ENCODE measurements at places on chromosomes 16 and 17.
A peak's percentile ranks its signal among the peaks of the same experiment; 100 is the strongest.

- no peaks in the 10 kb centered on the region for H3K36me3 ChIP-seq
- H3K4me1 ChIP-seq: no peaks in the 10 kb centered on the region
- H3K27ac ChIP-seq: no peak overlapping the region
- no peaks in the 10 kb centered on the region for H3K27me3 ChIP-seq
- H3K4me3 ChIP-seq: no peak overlapping the region
- no peak for DNase-seq
Measured at GRCh38 chr17:45749831-45750335, 34.2 kb upstream of the CRHR1 start.

- H3K36me3 ChIP-seq: no peaks in the 10 kb centered on the region
- no peaks in the 10 kb centered on the region for H3K4me1 ChIP-seq
- no peak overlapping the region for H3K27ac ChIP-seq
- no peaks in the 10 kb centered on the region for H3K27me3 ChIP-seq
- no peak overlapping the region for H3K4me3 ChIP-seq
Measured at GRCh38 chr16:48676836-48677235, 66.9 kb upstream of the N4BP1 start.

DNA sequence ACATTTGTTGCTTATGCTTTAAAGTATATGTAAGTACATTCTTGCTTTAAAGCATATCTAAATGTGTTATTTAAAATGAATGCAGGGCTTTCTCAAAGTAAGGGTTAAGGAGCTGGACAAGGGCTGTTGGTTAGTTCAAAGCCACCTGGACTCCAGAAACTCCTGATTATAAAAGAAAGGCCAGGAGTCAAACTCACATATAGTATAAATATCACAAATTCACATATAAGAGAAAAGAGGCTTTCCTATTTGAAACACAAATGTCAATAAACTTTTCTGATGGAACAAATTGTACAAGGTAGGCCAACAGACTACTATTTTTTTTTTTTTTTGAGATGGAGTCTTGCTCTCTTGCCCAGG is 84.5 kb upstream of the CORO6 start:
- no peaks in the 10 kb centered on the region for H3K4me1 ChIP-seq
- H3K4me3 ChIP-seq: no peak overlapping the region
- no peak for DNase-seq
- H3K27ac ChIP-seq: no peak overlapping the region

- H3K4me3 ChIP-seq: no peak overlapping the region
- peak overlapping the region; percentile 79 for H3K27ac ChIP-seq
- H3K27me3 ChIP-seq: no peaks in the 10 kb centered on the region
- no peak for DNase-seq
Measured at GRCh38 chr17:82445542-82445941, 5.0 kb downstream of the CYBC1 start.

DNA sequence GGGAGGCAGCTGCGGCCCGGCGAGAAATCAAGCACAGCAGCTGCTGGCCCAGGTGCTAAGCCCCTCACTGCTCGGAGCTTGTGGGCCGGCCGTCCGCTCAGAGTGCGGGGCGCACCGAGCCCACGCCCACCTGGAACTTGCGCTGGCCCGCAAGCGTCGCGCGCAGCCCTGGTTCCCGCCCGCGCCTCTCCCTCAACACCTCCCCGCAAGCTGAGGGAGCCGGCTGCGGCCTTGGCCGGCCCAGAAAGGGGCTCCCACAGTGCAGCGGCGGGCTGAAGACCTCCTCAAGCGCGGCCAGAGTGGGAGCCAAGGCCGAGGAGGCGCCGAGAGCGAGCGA is 92.9 kb downstream of the HAPSTR1 start:
- no peaks in the 10 kb centered on the region for H3K27me3 ChIP-seq
- H3K27ac ChIP-seq: no peak overlapping the region
- no peak overlapping the region for H3K4me3 ChIP-seq
- H3K4me1 ChIP-seq: no peaks in the 10 kb centered on the region

- DNase-seq: no peak
- no peak overlapping the region for H3K27ac ChIP-seq
- H3K36me3 ChIP-seq: no peaks in the 10 kb centered on the region
- H3K4me1 ChIP-seq: peaks cover 7% of the 10 kb centered on the region
- no peak overlapping the region for H3K4me3 ChIP-seq
Measured at GRCh38 chr16:58507963-58508670, 7.2 kb upstream of the SETD6 start.

DNA sequence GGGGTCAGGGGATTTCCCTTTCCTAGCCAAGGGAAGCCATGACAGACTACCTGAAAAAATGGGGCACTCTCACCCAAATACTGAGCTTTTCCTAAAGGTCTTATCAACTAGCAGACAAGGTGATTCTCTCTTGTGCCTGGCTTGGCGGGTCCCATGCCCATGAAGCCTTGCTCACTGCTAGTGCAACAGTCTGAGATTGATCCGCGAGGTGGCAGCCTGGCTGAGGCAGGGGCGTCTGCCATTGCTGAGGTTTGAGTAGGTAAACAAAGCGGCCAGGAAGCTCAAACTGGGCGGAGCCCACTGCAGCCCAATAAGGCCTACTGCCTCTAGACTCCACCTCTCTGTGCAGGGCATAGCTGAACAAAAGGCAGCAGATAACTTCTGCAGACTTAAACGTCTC is 152.6 kb upstream of the PMFBP1 start:
- no peak overlapping the region for H3K4me3 ChIP-seq
- no peaks in the 10 kb centered on the region for H3K4me1 ChIP-seq
- no peak overlapping the region for H3K27ac ChIP-seq
- H3K27me3 ChIP-seq: no peaks in the 10 kb centered on the region
- no peaks in the 10 kb centered on the region for H3K36me3 ChIP-seq

- DNase-seq: no peak
- peaks cover 2% of the 10 kb centered on the region for H3K4me1 ChIP-seq
- no peak overlapping the region for H3K4me3 ChIP-seq
- H3K27ac ChIP-seq: no peak overlapping the region
- H3K36me3 ChIP-seq: no peaks in the 10 kb centered on the region
Measured at GRCh38 chr16:84947022-84947421, 64.3 kb downstream of the ZDHHC7 start.

DNA sequence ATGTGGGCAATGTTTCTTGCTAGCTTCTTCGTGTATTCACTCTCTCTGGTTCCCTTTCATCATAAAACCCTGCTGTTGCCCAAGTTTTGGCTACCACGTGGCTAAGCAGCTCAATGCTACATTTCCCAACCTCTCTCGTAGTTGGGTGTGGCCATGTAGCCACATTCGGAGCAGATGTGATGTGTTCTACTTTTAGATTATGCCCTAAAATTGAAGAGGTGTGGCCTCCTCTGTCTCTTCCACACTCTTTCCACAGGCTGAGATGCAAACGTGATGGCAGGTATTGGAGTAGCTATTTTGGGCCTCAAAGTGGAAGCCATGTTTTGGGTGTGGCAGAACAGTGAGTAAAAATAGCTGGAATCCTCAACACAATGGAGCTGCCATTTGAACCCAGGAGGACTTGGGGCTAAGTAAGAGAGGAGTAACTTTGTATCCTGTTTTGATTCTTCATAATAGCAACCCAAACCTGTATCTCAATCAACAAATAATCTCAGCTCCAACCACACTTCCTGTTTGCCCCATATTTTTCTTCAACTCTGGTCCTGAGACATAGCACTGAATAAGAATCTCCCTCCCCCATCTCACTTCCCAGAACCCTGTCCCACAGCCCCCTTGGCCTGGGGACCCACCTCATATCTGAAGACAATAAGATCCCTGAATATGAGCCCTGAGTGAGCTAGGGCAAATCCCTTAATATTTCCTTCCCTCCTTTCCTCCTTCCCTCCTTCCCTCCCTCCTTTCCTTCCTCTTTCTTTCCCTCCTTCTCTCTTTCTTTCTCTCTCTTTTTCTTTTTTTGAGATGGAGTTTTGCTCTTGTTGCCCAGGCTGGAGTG is 4.0 kb downstream of the NUPR1 start:
- no peak for DNase-seq
- no peaks in the 10 kb centered on the region for H3K27me3 ChIP-seq
- no peaks in the 10 kb centered on the region for H3K36me3 ChIP-seq
- peaks cover 28% of the 10 kb centered on the region for H3K4me1 ChIP-seq
- peak overlapping the region; percentile 58 for H3K27ac ChIP-seq
- no peak overlapping the region for H3K4me3 ChIP-seq

DNA sequence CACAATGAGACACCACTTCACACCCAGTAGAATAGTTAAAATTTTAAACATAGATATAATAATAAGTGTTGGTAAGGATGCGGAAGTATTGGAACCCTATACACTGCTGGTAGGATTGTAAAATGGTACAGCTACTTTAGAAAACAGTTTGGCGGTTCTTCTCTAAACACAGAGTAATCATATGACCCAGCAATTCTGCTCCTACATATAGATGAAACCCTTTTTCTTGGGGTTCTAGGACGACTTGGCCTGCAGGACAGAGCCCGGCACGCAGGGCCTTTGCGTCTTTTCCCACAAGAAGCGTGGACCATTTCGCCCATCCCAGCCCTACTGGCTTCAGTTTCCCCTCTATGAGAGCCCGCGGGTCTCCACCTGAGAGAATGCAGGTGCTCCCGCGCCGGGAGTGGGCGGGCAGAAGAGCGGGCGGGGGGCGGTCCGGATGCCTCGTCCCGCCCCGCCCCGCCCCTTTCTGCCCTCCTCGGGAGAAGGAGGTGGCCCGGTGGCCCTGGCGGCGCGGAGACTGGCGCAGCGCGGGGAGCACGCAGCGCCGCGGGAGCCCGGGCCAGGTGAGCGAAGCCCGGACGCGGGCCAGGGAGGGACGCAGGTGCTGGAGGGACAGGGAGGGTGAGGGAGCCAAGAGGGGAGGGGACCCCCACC is at the start of gene SDR42E2:
TSS of gene SDR42E2 (plus strand) at position 508 of the 657 bp plus-strand sequence. CDS start 3,077 bp downstream, outside the sequence.
- DNase-seq: no peak
- H3K36me3 ChIP-seq: no peaks in the 10 kb centered on the region
- H3K4me3 ChIP-seq: no peak within 1 kb of the TSS
- H3K27ac ChIP-seq: no peak within 1 kb of the TSS

- no peak for DNase-seq
- no peaks in the 10 kb centered on the region for H3K4me1 ChIP-seq
- no peak overlapping the region for H3K27ac ChIP-seq
- H3K36me3 ChIP-seq: no peaks in the 10 kb centered on the region
- H3K4me3 ChIP-seq: no peak overlapping the region
Measured at GRCh38 chr17:70017112-70017511, 57.9 kb upstream of the KCNJ16 start.

GRCh38 chr17:13353590-13353989 is 248.1 kb downstream of the HS3ST3A1 start:
- no peaks in the 10 kb centered on the region for H3K4me1 ChIP-seq
- no peak overlapping the region for H3K27ac ChIP-seq
- H3K4me3 ChIP-seq: no peak overlapping the region
- no peaks in the 10 kb centered on the region for H3K27me3 ChIP-seq

GRCh38 chr16:54285414-54286089 is 1.0 kb downstream of the IRX3 start:
- H3K36me3 ChIP-seq: no peaks in the 10 kb centered on the region
- H3K27ac ChIP-seq: no peak overlapping the region
- no peak for DNase-seq
- H3K4me1 ChIP-seq: peaks cover 38% of the 10 kb centered on the region
- H3K4me3 ChIP-seq: peak overlapping the region; percentile 51

DNA sequence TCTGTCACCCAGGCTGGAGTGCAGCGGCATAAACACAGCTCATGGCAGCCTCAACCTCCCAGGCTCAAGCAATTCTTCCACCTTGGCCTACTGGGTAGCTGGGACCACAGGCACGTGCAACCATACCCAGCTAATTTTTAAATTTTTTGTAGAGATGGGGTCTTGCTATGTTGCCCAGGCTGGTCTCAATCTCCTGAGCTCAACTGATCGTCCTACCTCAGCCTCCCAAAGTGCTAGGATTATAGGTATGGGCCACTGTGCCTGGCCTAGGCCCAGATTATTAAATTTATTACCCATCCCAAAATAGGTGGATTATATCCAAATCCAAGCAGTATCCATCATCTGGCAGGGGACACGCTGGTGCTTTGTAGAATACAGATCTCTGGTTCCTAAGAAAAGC is 53.8 kb downstream of the METTL16 start:
- no peaks in the 10 kb centered on the region for H3K27me3 ChIP-seq
- no peak overlapping the region for H3K27ac ChIP-seq
- no peak overlapping the region for H3K4me3 ChIP-seq
- no peak for DNase-seq

- no peak overlapping the region for H3K27ac ChIP-seq
- DNase-seq: no peak
- no peaks in the 10 kb centered on the region for H3K4me1 ChIP-seq
- no peaks in the 10 kb centered on the region for H3K36me3 ChIP-seq
- H3K27me3 ChIP-seq: no peaks in the 10 kb centered on the region
Measured at GRCh38 chr17:956905-957304, 22.7 kb downstream of the NXN start.

DNA sequence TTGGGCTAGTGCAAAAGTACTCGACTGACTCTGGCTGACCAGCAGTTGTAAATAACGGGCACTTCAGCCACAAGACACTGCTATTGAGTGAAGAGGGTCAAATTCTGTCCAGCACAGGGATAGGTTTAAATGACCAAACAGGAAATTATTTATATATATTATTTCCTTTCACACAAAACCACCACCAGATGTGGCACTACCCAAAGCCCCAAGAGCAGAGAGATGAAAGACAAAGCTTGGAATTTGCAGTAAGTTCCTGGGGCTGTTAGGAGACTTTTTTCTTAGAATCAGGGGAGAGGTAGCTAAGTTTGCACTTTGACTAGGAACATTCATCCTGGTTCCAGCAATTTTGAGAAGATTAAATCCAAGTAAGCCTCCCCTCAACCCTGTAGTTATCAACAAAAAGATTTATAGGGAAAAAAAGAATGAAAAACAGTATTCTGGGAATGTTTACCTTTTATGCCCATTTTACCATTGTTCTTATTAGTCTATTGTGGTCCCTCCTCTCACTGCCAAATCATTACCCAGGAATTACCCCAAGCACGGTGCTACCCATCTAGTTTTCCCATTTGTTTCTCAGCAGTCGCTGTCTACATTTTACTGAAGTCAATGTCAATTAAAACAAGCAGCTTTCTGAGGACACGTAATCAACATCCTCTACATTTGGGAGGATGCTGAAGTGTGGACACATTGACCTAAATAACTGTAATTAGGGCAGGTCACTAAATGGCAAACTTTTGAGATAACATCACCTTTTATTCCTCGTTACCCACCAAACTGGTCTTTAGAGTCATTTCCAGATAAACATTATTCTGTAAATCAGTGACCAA is 43.5 kb downstream of the GRB7 start:
- no peaks in the 10 kb centered on the region for H3K4me1 ChIP-seq
- H3K36me3 ChIP-seq: no peaks in the 10 kb centered on the region
- DNase-seq: no peak
- H3K27ac ChIP-seq: no peak overlapping the region

DNA sequence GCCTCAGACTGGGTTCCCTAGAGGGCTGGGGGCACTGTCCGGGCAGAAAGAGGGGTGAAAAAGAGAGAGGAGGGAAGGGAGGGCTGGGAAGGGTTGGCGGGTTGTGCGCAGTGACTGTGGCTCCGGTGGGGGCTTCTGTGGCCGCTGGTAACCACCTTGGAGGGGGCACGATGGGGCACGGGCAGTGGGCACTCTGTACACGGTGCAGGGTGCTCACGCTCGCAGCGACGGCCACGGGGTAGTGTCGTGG is 588 bp downstream of the PLLP start:
- no peak overlapping the region for H3K27ac ChIP-seq
- DNase-seq: no peak
- no peaks in the 10 kb centered on the region for H3K36me3 ChIP-seq
- peak overlapping the region; percentile 63 for H3K4me3 ChIP-seq
- H3K27me3 ChIP-seq: no peaks in the 10 kb centered on the region
- H3K4me1 ChIP-seq: peaks cover 21% of the 10 kb centered on the region

- H3K4me1 ChIP-seq: no peaks in the 10 kb centered on the region
- no peaks in the 10 kb centered on the region for H3K27me3 ChIP-seq
- peaks cover 3% of the 10 kb centered on the region for H3K36me3 ChIP-seq
- no peak overlapping the region for H3K27ac ChIP-seq
- no peak for DNase-seq
- H3K4me3 ChIP-seq: no peak overlapping the region
Measured at GRCh38 chr17:72950242-72950931, 142.1 kb downstream of the SLC39A11 start.
